SHP77 treated with DMSO at 0.1 percent for 48 hours (cell line): ENCODE measurements at places on chromosomes 2 and 18.

DNA sequence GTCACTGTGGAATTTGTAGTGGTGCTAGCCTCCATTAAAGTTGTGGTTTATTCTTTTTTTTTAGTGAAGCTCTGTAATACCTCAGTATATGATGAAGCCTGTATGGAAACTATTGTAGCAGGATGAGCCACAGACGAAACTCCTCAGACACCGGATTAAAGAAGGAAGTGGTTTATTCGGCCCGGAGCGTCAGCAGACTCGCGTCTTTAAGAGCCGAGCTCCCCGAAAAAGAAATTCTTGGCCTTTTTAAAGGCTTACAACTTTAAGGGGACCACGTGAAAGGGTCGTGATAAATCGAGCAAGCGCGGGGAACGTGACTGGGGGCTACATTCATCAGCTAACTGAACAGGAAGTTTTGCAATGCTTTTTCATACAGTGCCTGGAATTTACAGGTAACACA is 8.1 kb upstream of the CCL20 start:
- DNase-seq: no peak

GRCh38 chr2:15649561-15650255 is 58.0 kb downstream of the DDX1 start:
- no peak for DNase-seq

DNA sequence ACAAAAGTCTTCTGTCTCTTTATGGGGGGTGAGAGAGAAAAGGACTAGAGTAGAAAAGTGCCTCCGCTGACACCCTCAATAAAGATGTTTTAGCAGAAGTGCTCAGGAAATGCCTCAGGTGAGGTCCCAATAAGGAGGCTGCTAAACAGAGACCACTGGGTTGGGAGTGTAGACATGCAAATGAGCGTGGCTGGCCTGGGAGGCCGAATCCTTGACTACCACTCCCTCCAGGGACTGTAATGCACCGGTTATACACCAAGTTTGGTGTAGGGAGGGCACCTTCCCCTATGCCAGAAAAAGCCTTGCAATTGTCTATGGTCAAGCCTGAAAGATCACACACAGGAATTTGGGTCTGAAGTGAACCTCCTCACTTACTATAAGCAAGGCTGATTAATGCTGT is 1.8 kb downstream of the TMX3 start:
- DNase-seq: no peak

- DNase-seq: no peak
Measured at GRCh38 chr2:111176867-111177266, 56.2 kb downstream of the BCL2L11 start.

- DNase-seq: no peak
Measured at GRCh38 chr2:56292951-56293350, 109.2 kb downstream of the CCDC85A start.

GRCh38 chr2:181805228-181806038 is 86.1 kb upstream of the ITPRID2 start:
- DNase-seq: no peak

- DNase-seq: no peak
Measured at GRCh38 chr2:171811245-171811628, 82.8 kb downstream of the SLC25A12 start.

GRCh38 chr2:15943378-15944280 is 3.3 kb downstream of the MYCN start:
- peak; percentile 13 for DNase-seq

DNA sequence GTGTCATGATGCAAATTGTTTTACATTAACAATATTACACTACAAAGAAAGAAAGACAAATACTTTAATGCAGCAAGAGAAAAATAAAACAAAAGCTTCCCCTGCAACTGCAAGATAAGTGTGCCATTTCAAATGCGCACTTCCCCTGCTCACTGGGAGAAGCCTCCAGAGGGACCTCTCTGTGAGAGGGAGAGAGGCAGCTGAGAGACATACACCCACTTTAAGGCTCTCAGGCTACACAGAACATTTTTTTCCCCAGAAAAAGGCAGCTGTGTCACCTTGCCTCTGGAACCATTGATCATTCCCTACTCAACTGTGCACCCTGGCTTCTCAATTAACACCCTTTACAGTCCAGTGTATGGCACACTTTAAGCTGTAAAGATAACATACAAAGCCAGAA is 75.2 kb downstream of the DPP4 start:
- no peak for DNase-seq

DNA sequence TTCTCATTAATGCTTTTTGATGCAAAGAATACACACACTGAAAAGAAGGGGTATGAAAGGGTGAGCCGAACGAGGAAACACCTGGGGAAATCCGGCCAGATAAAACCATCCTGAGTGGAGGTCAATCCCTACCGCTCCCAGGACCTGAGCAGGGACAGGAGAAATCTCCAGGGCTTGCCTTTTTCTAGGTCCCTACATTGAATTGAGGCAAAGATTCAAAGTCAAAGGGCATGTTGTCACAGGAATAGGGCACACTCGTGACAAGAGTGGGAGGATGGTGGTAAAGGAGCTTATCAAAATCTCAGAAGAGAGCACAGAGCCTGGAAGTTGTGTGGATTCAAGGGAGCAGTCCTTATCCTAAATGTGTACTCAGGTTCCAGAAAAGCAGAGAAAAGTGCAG is 61.2 kb upstream of the ACKR3 start:
- DNase-seq: no peak

- DNase-seq: no peak
Measured at GRCh38 chr2:76760367-76760704, 761.8 kb downstream of the LRRTM4 start.

DNA sequence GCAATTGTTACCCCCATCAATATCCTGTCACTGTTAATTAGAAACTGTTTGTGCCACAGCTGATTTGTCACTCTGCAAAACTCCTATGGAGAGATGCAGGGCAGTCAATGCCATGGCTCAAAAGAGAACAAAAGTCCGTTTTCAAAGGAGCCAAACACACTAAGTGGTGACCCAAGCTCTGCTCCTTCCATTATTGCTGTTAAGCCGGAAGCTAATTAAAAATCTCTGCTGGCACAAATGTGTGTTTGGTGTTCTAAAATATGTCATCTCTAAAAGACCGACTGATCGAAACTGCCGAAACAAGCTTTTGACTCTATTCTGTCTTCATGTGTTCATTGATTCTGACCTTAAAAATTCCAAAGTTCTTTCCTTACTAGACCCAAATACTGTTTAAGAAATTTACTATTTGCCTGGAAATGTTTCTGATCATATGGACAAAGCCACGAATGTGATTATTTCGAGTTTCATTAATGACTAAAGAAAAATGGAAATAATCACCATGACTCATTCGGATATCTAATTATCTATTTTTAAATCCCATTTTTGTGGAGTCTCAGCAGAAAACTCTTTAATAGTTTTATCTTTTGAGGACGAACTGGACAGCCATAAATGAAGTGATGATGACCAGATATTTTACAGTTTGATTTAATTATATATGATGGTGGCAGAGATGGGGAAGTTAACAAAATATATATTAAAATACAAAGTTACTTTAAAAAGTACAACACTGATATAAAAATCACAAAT is 287.6 kb downstream of the SOCS6 start:
- no peak for DNase-seq

GRCh38 chr2:32189011-32189410 is 23.3 kb downstream of the SLC30A6 start:
- no peak for DNase-seq

GRCh38 chr18:3449512-3450011 is 410 bp upstream of the TGIF1 start:
- no peak for DNase-seq

DNA sequence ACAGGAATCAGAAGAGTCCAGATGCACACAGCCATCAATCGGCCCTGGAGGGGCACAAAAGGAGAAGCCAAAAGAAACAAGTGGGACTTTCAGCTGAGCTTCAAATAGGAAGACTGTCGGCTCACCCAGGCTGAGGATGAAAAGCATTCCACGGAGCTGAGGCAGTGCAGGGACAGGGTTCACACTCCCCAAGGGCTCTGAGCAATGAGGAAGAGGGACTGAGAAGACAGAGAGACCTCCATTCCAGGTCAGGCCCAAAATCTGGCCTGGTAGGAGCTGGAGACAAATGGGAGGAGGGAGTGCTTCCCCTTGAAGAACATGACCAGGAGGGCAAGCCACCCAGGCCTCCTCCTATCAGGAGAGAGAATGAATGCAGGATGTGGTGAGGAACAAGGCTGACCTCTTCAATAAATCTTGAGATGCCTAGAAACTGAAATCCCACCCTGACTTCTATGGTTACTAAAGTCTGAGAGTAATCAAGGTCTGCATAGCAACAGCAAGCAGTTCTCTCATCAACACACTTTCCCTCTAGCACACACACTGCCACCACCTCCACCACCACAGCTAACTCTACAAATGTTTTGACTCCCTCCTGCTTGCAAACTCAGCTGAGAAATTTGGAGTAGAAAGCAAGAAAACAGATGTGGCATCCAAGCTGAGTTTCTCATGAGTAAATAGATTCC is 434.4 kb downstream of the TNS1 start:
- DNase-seq: no peak

GRCh38 chr2:43541165-43541564 is 54.7 kb downstream of the THADA start:
- no peak for DNase-seq

GRCh38 chr18:44133483-44133882 is 547.2 kb upstream of the SETBP1 start:
- DNase-seq: no peak

DNA sequence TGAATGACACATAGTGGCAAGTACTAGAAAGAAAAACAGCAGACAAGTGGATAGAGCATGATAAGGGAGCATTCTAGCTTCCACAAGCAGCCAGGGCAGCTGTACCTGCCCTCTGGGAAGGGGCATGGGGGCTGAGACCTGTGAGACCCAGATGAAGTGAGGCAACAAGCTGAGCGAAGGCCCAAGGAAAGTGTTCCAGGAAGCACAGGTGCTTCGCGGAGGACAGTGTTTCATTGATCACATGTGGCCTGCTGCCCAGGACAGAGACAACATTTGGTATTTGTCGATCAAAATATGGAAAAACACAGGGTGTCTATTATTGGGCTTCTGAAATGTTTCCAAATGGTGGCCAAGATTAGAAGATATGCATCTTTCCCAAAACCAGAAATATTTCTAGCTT is 149.1 kb downstream of the ZNF516 start:
- no peak for DNase-seq

DNA sequence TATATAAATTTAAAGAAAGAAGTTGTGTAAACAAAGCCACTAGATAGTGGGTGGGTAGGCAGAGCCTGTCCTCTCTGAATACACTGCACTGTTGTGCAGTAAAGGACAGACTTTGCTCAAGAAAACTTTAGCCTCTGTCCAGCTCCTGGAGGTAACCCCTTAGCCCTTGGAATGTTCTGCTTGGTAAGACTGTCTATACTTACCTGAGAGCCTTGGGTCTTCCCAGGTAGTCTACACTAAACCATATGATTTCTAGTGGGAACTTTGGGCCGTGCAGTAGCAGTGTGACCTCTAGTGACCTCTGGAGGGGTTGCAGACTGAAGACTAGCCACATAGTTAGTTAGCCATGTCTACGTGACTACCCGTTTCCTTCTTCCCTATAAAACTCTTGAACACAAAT is 678.3 kb upstream of the NRXN1 start:
- no peak for DNase-seq

- DNase-seq: no peak
Measured at GRCh38 chr2:3001615-3002560, 375.7 kb downstream of the EIPR1 start.

DNA sequence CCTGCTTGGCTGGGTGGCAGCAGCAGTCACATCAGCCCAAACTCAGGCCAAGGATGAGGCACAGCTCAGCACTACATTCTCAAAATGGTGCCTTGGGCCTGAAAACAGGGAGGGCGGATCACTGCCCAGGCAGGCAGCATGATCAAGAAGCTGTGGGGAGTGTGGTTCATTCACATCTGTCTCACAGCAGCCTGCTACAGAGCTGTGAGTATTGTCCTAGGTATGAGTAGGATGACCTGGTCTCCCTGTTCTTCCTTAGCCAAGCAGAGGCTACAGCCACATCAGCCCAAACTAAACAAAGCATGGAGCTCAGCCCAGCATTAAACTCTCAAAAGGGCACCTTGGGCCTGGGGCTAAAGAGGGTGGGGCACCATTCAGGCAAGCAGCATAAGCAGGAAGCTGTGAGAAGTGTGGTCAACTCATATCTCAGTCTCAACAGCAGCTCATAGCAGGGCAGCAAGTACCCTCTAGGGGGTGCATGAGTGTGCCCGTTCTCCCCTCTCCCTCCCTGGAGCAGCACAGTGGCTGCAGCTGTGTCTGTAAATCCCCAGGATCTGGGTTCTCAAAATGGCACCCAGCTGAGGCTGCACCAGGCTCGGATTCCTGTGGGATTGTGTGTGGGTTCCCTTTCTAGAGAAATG is 139.6 kb downstream of the TRABD2A start:
- DNase-seq: no peak

GRCh38 chr2:28231110-28231631 is 161.5 kb upstream of the FOSL2 start:
- DNase-seq: no peak

DNA sequence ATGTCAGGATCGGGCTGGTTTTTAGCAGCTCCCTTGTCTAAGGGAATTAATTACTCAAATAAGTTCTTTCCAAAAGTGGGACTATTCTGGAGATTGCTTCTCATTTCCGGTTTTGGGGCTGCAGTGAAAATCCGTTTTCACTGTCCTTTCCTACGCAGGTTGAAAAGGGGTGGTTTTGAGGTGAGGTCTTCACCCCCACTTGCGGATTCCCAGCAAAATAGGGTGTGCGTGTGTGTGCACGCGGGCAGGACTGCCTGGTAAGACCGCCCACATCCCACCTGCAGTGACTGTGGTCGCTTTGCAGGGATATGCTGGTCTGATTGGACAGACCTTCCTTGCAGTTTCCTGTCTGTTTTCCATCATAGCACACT is 472 bp upstream of the PLEKHM3 start:
- no peak for DNase-seq

DNA sequence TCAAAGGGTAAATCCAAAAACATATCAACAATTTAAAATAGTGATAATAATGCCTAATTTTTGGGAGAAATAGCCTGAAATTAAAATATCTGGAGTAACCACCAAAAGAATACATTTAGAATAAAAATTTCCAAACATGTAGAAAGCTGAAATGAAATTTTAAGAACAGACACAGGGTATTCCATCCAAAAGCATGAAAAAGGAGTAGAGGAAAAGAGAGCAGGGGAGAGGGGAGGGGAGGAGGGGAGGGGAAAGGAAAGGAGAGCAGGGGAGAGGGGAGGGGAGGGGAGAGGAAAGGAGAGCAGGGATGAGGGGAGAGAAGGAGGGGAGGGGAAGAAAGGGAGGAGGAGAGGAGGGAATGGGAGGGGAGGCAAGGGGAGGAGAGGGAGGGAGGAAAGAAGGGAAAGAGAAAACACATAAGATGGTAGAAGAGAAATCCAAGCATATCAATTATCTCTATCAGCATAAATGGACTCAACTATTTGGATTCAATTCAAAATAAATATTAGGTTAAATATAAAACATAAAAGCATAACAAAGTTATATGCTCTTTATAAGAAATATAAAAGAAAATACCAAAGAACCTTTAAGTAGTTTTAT is 141.1 kb downstream of the ZNF385B start:
- DNase-seq: no peak

- DNase-seq: no peak
Measured at GRCh38 chr2:38933653-38934052, 44.0 kb downstream of the ARHGEF33 start.

GRCh38 chr18:8084160-8084559 is 517.0 kb downstream of the PTPRM start:
- no peak for DNase-seq
